ENCODE measurements at places on chromosomes 4 and X.

GRCh38 chrX:78513971-78514738, 145.0 kb downstream of the RTL3 start:
- no peak for DNase-seq

DNA sequence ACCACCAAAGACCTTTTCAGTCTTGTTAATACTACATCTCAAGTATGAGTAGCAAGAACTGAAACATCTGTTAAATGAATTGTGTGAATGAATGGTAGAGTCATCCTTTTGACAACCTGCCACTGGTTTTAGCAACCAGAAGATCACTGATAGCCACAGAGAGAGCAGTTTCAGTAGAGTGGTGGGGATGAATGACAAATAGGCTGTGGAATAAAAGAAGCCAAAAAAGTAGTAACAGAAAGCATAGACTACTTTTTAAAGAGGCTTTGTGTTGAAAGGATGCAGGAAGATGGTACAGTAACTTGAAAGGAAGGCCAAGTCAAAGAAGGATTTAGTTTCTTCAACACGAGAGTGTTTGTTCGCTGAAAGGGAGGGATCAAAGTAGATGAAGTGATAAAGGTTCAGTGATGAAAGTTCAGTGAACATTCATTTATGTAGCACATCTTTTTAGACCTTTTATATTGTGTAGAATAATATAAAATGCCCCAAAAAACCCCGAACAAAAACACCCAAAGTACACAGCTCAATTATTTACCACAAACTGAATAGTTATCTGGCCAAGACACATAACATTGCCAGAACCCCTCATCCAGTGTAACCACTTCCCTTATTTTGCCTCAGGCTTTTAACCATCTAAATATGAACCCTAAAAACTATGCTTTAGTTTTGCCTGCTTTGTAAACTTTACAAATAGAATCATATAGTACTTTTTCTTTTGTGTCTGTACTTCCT, 40.1 kb upstream of the EIF1AX start:
- no peak for DNase-seq

- DNase-seq, result no peak
Observed at GRCh38 chr4:110904435-110905065, 281.7 kb upstream of the PITX2 start.

GRCh38 chrX:10007621-10008020, 40.5 kb downstream of the CLDN34 start:
- DNase-seq, result no peak

GRCh38 chr4:165810726-165811125, 62.3 kb upstream of the TLL1 start:
- no peak for DNase-seq
